Bronchial epithelial cell (primary cell): ENCODE measurements at places on chromosomes 1 and 21.

DNA sequence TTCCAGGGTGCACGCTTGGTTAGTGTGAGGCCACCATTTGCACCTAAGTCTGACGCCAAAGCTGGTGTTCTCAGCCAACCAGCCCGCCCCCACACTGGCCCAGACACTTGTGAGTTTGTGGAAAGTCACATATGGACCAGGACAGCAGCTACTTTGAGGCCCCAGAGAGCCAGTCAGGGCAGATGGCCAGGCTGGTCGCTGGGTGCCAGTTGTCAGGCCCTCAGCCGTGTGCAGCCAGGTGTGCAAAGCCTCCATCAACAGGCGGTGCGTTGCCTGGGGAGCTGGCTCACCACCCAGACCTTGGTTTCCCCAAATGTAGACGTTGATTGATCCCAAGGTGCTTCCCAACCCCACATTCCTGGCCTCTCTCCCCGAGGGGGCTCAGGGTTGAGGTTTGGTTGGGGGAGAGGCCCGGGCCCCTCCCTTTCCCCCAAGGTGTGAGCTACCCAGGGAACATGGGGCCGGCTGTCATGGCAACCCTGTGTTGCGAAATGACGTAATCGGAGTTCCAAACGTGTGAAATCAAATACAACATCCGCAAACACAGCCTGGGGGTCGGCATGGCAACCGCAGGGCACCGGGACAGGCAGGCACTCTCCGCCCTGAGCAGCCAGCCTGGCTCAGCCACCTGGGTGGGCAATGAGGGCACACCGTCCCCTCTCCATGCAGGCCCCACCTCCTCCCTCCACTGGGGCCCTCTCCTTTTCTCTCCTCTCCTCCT is 42.2 kb upstream of the WNT4 start:
- DNase-seq: peak; percentile 80

- no peak for DNase-seq
Observed at GRCh38 chr21:45833414-45833813, 148.2 kb upstream of the COL6A1 start.

DNA sequence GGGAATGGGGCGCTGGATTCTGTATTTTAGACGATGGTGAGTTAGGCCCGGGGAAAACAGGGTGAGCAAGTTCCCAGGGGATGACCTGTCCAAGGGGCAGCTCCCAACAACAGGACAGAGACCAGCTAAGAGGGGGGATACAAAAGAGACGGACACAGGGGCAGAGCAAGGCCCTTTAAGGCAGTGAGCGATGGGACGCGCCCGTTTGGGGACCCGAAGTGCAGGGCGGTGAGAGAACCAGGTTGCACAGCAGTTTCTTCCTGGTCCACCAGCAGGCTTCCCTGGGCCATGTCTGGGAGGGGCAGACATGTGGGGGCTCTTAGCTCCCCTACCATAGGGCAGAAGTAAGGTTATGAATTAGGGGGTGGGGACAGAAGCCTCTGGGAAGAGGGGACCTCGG is 22.0 kb downstream of the INAVA start:
- DNase-seq: no peak

DNA sequence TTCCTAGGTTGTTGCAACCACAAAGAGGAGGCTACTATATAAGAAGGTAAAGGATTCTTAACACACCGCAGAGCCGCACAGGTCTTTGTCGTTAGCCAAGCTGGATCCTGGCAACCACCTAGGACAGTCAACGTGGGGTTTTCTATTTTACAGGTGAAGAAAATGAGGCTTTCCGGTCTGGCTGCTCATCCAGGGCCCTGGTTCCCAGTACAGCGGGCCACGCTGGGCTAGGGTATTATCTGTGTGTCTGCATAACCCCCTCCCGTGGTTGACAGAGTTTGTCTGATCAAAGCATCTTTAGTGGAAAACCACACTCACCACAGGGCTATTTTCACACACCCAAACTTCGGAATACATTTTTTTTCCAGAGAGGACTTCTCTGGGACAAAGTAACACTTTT is 39.0 kb upstream of the PDE9A start:
- DNase-seq: no peak

DNA sequence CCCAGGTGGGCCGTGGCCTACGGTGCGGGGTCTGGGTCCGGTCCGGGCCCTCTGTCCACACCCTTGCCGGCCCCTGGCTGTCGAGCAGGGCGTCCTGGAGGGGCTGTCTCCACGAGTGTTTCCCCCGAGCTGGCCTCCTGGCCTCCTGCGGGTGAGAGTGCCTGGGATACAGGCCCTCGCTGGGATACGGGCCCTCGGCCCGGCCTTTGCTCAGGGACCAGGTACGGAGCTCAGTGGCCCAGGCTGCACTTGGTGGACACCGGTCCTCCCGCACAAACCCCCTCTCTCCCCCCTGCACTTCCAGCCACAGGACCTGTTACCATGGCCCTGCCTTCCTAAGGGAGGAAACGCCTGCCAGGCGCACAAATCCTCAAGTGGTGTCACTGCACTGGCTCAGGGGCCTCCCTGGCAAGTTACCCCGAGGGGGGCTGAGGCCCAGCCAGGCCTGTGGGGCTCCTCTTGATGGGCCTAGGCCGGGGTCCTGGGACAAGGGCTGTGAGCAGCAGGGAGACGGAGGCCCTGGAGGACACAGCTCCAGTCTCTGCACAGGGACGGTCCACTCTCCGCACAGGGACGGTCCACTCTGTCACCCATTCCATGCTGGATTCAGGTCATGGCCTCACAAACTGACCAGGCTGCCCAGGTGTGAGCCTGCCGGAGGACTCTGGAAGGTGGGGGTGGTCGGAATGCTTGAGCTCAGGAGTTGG is 18.2 kb upstream of the RNF223 start:
- DNase-seq: no peak

DNA sequence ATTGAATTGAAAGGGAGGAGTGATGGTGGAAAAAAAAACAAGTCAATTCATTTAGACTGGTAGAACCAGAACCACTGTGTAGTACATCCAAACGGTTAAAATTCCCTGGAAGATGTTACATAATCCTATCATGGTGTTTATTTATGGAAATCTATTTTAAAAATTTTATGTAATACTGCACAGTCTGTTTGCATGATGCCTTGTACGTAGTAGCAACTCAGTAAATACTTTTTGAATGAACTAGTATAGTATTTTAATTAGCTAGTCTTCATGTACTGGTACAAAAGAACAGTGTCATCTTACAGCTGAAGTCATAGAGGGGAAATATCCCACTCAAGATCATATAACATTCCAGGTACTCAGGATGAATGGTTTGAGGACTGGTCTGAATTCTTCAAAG is 27.0 kb upstream of the IER5 start:
- DNase-seq: no peak

- peak; percentile 37 for DNase-seq
Observed at GRCh38 chr1:61951731-61952580, 209.7 kb downstream of the PATJ start.

GRCh38 chr1:7218210-7218832 is 433.1 kb downstream of the CAMTA1 start:
- DNase-seq: peak; percentile 38

DNA sequence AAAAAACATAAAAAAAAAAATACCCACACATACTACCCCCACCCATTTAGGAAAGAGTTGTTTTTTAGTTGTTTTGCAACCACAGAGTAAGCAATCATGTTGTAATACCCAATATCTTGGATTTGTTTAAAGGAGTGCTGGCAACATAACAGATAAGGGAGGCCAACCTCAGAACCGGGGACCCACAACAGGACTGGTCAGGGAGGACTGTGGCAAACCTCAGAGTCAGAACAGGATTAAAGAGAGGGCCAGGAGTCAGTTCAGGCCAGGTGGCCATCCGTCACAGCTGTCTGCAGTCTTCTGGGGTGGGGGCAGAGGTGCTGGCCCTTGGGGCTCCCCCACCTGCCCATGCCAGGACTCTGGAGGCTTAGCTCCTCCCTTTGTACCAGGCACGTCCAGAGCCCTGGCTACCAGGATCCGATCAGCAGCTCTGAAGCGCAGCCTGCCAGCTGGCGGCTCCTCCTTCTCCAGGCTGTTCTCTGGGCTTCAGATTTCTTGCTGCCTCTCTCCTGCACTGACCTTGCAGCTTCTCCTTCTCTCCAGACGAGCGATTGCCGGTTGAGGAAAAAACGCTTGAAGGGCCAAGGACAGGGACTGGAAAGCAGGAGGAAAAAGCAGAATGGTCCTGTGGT is 7.9 kb downstream of the H6PD start:
- DNase-seq: no peak

GRCh38 chr1:152870831-152871730 is 7.0 kb upstream of the SMCP start:
- DNase-seq: peak; percentile 72

DNA sequence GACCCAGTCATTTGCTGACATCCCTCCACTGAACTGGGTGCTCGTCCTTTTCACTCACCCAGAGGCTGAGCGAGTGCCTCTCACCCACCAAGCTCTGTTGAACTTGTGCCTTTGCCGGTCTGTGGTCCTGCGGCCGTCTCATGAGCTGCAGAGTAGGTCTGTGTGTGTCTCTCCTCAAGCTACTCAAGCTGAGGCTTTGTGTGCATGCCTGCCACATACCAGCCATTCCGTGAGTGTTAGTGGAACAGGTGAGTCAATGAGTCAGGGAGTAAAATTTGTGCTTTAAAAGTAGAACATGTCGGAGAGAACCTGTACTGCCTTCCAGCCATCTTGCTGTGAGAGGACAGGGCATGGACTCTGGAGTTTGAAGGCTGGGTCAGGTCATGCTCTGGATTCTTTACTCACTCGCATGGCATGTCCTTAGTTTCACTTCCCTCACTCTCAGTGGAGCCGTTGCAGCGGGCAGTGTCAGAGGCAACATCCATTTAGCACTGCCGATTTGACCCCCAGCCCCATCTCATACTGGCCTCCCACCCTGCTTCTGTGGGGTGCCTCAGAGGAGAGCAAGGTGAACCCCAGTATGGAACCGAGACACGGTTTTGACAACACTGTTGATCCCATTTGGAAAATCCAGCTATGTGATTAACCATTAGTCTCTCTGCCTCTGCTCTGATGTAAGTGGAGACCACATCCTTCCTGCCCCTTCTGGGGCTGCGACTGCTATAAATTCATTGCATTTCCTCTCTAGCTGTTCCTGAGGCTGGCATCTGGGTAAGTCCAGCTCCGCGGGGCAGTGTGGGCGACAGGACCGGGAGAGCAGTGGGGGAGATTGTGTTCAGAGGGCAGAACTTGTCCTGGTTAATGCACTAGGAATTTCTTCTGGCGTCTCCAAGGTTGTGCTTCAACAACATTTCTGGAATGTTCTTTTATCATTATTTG is at the start of gene NLRP3:
NLRP3 (plus strand) TSS at position 751 of the 939 bp plus-strand sequence. CDS start 2,628 bp downstream, outside the sequence.
- DNase-seq: peak; percentile 55

DNA sequence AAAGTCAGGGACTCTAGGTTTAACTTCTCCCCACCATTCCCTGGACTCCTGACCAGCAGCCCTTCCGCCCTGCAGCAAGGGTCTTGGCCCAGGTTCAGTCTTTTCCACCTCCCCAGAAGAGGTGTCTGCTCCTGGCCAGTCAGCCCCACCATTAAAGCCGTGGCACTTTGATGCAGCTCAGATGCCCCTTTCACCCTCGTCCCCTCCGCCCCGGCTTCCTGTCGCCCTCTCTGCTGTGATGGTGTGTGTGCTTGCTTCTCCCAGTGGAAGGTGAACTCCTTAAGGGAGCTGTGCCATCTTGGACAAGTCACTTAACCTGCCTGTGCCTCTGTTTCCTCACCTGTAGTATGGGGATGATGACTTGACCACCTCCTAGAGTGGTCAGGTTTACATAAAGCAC is 17.8 kb upstream of the TTC4 start:
- no peak for DNase-seq

GRCh38 chr1:223641523-223642039 is 23.9 kb downstream of the CAPN8 start:
- peak; percentile 13 for DNase-seq

DNA sequence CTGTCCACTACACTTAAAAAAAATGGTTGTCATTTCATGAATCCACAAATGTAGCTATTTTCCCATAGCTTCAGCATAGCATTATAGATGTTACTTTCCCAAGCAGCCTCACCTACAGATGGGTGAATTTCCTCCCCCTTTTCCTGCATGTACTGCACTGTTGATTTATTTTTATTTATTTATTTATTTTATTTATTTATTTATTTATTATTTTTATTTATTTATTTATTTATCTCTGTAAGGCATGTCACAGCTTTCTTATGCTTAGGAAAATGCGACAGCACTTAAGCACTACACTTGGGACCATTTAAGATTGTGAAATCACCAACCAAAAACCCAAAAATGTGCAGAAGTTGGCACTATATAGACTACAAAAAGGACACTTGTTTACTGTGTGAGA is 4.9 kb downstream of the CD1A start:
- DNase-seq: no peak

- no peak for DNase-seq
Observed at GRCh38 chr1:116919802-116920201, 10.1 kb downstream of the PTGFRN start.

DNA sequence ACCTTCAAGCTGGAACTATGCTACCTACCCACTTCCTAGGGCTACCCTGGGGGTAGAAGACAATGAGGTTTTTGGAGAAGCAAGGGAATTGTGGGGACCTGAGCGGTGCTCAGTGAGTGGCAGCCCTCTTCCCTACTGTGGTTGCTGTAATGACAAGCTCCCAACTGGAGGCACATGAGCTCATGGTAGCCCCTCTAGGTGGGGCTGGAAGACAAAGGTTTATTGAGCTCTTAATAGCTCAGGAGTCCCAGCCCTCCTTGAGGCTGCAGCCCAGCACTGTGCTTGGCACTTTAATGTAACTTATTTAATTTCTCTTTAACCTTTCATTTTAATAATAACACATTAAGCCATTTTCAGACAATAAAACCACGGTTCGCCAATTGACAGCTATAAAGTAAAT is 528.9 kb downstream of the OMA1 start:
- no peak for DNase-seq

DNA sequence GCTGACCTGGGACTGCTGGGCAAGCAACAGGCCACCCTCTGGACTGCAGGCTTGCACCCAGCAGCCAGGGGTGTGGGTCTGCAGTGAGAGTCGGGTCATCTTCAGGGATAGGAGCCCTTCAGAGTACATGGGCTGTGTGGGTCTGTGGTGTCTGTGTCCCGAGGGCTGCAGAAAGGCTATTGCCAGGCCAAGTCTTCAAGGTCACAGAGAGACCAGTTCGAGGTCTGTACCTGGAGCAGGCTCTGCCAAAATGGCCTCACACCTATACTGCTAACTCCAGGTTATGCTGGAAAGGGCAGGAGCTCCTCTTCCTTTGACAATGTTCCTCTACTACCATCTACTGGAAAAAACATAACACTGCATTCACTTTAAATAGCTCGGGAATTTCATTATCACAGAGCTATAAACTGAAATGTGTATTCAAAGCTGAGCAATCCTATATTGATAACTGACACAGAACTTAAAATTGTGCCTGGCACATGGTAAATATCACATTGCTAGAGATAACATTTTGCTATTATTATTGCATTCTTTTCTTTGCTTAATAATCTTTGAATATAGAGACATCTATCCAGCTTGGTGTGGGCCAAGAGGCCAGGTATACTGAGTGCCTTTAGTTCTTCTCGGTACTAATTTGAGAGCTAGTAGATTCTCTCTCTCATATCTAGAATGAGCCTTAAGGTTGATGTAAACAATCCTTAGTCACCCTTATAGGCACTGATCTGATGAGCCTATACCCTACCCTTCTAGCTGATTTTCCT is 6.9 kb upstream of the DNAH14 start:
- peak; percentile 48 for DNase-seq

DNA sequence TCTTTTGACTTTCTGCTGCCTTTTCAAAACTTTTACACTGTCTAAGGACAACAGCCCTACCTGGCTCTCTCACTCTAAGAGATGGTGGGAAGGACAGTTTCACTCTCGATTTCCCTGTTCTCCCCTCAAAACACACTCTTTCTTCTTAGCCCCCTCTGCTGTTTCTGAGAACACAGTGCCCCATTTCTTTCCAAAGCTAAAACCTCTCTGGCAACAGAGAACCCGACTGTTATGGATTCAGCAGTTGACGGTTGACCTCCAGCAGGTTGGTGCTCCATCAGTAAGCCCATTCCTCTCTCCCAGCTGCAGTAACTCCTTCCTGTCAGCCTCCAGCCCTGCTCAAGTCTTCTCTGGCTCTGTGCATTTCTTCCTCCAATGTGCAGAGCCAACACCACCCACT is 88.2 kb upstream of the ABCD3 start:
- peak; percentile 28 for DNase-seq
